RWPE2 (cell line): ENCODE measurements at places on chromosomes 16 and 17.

GRCh38 chr16:52707676-52708337, 160.9 kb upstream of the TOX3 start:
- H3K36me3 ChIP-seq, result no peaks in the 10 kb centered on the region
- no peaks in the 10 kb centered on the region for H3K27me3 ChIP-seq
- H3K4me1 ChIP-seq, result no peaks in the 10 kb centered on the region
- H3K27ac ChIP-seq, result no peak overlapping the region
- DNase-seq, result no peak
- no peak overlapping the region for H3K4me3 ChIP-seq

- H3K4me3 ChIP-seq, result peak overlapping the region; percentile 98
- H3K27ac ChIP-seq, result peak overlapping the region; percentile 36
- H3K36me3 ChIP-seq, result peaks cover 10% of the 10 kb centered on the region; the same call in 1 of the 2 replicates
- H3K27me3 ChIP-seq, result no peaks in the 10 kb centered on the region
- H3K4me1 ChIP-seq, result no peaks in the 10 kb centered on the region
Measured at GRCh38 chr16:3879887-3880564, 487 bp downstream of the CREBBP start.

DNA sequence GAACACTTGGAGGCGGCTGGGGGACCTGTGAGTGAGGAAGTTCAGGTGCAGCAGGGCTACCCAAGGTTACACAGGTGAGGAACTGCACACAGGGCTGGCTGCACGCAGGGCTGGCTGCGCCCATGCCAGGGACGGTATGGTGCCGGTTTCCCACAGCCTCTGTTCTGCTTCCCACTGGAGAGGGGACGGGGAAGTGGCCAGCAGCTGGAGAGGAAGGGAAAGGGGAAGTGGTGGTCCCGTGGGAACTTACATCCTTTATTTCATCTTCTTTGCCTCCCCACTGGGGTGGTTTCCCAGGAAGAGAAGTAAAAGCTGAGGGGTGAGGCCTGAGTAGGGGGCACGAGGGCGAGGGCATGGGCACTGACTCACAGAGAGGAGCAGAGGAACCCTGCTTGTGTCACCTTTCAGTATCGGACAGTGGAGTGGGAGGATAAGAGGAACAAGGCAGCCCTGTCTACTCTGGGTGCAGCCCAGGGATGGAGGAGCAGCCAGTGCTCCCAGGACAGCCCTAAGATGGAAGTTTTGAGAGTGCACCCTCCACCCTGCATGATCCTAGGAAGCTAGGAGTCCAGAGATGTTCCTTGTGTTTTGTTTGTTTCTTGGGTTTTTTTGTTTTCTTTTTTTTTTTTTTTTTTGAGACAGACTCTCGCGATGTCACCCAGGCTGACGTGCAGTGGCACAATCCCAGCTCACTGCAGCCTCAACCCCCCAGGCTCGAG, 25.5 kb upstream of the CDH1 start:
- no peaks in the 10 kb centered on the region for H3K36me3 ChIP-seq
- H3K4me3 ChIP-seq, result no peak overlapping the region
- no peak for DNase-seq
- H3K27ac ChIP-seq, result no peak overlapping the region

DNA sequence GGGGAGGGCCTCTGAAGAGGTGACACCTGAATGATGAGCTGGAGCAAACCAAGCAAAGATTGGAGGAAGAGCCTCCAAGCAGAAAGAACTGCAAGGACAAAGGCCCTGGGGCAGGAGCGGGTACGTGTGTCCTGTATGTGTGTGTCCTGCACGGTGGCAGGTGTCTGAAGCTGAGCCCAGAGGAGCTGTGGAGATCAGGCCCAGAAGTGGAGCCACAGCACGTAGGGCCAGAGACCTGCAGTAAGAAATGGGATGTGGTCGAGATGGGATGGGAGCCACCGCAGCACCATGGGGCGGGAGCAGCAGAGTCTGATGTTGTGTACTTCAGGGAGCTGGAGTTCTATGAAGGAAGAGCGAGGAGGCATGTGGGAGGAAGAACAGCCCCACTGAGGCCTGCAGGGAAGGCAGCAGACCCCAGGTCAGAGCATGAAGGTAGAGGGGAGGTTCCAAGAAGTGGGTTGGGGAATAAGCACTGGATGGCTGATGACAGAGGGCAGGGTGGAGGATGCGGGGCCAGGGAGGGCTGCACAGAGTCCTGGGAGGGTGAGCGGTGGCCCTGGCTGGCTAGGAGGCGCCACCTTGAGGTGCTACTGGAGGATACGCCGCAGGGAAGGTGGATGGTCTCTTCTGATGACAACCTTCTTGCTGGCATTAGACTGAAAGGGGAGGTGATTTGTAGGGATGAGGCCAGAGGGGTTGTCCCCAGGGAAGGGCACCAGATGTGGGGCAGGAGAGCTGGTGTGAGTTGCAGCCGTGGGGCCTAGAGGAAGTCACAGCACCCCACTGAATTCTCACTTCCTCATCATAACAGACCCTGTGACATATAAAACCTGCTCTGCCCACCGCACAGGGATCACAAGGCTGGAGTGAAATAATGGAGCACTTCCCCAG, 10.6 kb upstream of the CETP start:
- H3K27ac ChIP-seq, result no peak overlapping the region
- no peak overlapping the region for H3K4me3 ChIP-seq
- H3K36me3 ChIP-seq, result no peaks in the 10 kb centered on the region

- H3K27me3 ChIP-seq, result no peaks in the 10 kb centered on the region
- no peak overlapping the region for H3K4me3 ChIP-seq
- H3K36me3 ChIP-seq, result peaks cover 78% of the 10 kb centered on the region
- no peak for DNase-seq
Measured at GRCh38 chr16:3770530-3770929, 53.2 kb upstream of the TRAP1 start.

DNA sequence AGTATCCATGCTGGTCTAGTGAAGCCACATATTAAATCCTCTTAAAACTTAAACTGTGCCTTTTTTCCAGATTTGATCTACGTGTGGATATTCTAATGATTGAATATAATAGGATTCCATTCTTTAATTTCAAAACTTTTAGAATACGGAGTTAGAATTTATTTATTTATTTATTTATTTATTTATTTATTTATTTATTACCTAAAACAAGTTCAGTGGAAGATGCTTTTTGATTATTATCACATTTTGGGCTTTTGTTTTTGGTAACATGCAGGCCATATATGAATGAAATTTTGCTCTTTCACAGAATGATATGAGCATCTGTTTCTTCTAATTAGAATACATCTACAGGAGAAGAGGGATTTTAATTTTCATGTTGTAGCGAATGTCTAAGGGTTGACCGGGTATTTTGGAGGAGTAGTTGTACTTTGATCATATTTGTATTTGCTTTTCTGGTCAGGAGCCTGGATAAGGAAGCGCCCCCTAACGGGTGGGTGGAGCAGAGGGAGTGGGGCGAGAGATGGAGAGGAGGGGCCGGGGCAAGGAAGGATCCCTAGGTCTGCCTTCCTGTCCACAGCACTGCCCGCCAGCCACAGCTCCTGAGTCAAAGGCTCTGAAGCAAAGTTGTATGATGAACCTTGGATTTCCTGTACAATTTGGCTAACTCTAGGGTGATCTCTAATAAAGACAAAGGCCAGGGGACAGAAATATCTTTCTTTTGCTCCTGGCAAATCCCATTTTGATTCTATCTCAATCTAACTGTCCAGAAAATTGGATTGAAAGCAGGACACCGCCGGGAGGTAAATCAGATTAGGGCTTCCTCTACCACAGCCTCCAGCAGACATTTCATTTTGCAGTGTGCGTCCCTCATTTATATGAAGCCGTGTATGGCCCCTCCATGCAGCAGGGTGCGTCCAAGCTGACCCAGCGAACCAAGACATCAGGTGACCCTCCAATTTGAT, 149.1 kb downstream of the PRKCA start:
- no peak overlapping the region for H3K27ac ChIP-seq
- H3K36me3 ChIP-seq, result no peaks in the 10 kb centered on the region
- no peaks in the 10 kb centered on the region for H3K27me3 ChIP-seq
- H3K4me1 ChIP-seq, result no peaks in the 10 kb centered on the region
- H3K4me3 ChIP-seq, result no peak overlapping the region

- H3K4me3 ChIP-seq, result no peak overlapping the region
- no peaks in the 10 kb centered on the region for H3K27me3 ChIP-seq
- no peak overlapping the region for H3K27ac ChIP-seq
- no peaks in the 10 kb centered on the region for H3K36me3 ChIP-seq
- no peak for DNase-seq
Measured at GRCh38 chr17:37833237-37833859, 88.5 kb upstream of the HNF1B start.

DNA sequence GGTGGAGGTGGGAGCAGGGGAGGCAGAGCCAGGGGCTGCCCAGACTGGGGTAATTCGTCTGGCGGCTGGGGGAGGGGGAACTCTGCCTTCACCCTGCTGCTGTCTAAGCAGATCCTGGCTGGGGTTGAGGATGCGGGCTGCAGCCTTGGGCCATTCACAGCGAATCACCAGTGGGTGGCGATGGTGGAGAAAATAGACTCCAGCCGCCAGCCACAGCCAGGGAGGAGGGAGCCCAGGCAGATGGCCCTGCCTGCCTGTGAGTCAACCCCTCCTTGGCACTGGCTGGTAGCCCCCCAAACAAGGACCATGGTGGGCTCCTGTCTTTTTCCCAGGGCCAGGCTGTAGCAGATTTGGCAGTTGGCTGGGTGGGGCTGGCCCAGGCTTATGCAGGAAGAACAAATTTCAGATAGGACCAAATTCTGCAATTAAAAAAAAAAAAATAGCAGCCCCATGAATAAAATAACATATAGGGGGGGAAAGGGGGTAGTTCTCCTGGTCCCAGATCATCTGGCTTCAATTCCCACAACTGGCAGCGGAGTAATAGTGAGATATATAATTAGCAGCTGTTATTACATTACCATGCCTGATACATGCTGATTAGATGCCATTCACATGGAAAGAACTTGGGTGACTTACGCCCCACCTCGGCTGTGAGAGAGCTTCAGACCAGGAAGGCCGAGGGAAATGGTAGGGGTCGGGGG, 41.5 kb upstream of the CDH5 start:
- DNase-seq, result no peak
- no peaks in the 10 kb centered on the region for H3K4me1 ChIP-seq
- no peak overlapping the region for H3K4me3 ChIP-seq

DNA sequence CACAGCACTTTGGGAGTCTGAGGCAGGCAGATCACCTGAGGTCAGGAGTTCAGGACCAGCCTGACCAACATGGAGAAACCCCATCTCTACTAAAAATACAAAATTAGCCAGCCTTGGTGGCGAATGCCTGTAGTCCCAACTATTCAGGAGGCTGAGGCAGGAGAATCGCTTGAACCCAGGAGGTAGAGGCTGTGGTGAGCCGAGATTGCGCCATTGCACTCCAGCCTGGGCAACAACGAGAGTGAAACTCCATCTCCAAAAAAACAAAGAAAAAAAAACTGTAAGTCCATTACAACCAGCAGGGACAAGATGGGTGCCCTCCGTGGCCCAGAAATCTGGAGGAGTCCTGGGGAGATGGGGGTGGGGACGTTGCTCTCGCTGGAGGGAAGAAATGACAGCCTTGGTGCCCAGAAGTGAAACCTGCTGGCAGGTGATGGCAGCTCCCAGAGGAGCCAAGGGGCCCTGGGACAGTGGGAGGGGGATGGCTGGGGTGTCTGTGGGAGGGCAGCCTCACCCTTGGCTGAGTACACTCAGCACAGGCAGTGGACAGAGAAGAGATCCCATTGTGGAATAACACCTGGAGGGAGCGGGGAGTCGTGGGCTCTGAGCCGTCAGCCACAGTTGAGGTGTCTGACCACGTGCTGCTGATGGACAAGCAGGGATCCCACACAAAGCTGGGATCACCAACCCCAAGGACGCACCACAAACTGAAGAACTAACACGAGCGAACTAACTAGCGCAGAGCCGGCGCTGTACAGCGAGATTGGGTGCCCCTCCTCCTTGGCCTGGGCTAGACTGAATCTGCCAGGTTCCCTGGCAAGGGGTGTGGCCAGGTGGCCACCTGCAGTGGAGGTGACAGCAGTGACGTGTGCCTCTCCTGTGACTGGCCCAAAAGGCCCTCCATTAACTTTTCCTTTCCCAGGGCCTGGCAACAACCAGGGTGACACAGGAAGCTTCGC, 46.9 kb upstream of the BAHCC1 start:
- no peak overlapping the region for H3K27ac ChIP-seq
- H3K4me1 ChIP-seq, result peaks cover 18% of the 10 kb centered on the region
- H3K4me3 ChIP-seq, result no peak overlapping the region
- peaks cover 4% of the 10 kb centered on the region; the same call in 1 of the 2 replicates for H3K36me3 ChIP-seq

- no peak overlapping the region for H3K4me3 ChIP-seq
- peaks cover 8% of the 10 kb centered on the region for H3K4me1 ChIP-seq
- no peak for DNase-seq
- H3K36me3 ChIP-seq, result no peaks in the 10 kb centered on the region
- no peaks in the 10 kb centered on the region for H3K27me3 ChIP-seq
Measured at GRCh38 chr17:80457236-80457856, 19.1 kb downstream of the NPTX1 start.

GRCh38 chr17:80274331-80274730, 13.7 kb downstream of the RNF213 start:
- no peak overlapping the region for H3K27ac ChIP-seq
- peaks cover 41% of the 10 kb centered on the region for H3K36me3 ChIP-seq
- no peaks in the 10 kb centered on the region for H3K4me1 ChIP-seq
- DNase-seq, result no peak
- H3K4me3 ChIP-seq, result no peak overlapping the region

GRCh38 chr17:8075574-8076342, 11.8 kb downstream of the ALOX12B start:
- no peaks in the 10 kb centered on the region for H3K27me3 ChIP-seq
- H3K27ac ChIP-seq, result no peak overlapping the region
- H3K4me3 ChIP-seq, result no peak overlapping the region
- no peak for DNase-seq
- no peaks in the 10 kb centered on the region for H3K4me1 ChIP-seq
- H3K36me3 ChIP-seq, result no peaks in the 10 kb centered on the region

DNA sequence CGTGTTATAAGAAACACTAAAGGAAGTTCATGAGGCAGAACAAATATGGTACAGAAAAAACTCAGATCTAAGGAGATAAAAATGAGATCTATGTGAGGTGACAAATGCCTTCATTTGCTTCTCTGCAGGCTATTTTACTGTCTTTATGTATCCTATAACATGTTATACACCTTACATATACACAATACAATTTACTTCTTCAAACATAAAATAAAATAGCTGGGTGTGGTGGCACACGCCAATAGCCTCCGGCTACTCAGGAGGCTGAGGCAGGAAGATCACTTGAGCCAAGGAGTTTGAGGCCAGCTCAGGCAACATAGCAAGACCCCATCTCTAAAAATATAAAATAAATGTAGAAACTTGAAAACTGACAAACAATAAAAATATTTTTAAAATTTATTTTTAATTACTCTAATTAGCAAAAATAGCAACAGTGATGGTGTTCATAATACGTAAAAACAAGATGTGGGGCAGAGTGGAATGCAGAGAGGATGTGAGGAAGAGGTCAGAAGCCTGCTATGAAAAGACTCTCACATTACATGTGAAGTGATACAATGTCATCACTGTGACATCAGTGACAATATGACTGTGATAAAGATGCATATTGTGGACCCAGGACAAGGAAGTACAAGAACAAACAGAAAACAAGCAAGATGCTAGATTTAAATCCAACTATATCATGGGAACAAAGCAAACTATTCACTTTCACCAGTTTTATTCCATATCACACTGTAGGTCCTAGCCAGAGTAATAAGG, 31.0 kb downstream of the VPS53 start:
- no peak overlapping the region for H3K4me3 ChIP-seq
- no peaks in the 10 kb centered on the region for H3K4me1 ChIP-seq
- peaks cover 30% of the 10 kb centered on the region; the same call in 1 of the 2 replicates for H3K36me3 ChIP-seq
- DNase-seq, result no peak
